Osteoblast (primary cell): ENCODE measurements at places on chromosomes 3 and 15.

GRCh38 chr3:45683417-45684326 lies 5.5 kb upstream of the SACM1L start:
- H3K4me3 ChIP-seq = no peak overlapping the region
- no peaks in the 10 kb centered on the region for H3K27me3 ChIP-seq
- H3K36me3 ChIP-seq = peaks cover 15% of the 10 kb centered on the region
- DNase-seq = no peak
- peaks cover 14% of the 10 kb centered on the region for H3K4me1 ChIP-seq
- no peak overlapping the region for H3K27ac ChIP-seq

- peaks cover 13% of the 10 kb centered on the region for H3K4me1 ChIP-seq
- DNase-seq = peak; percentile 26
- no peak overlapping the region for H3K27ac ChIP-seq
- peak overlapping the region; percentile 88 for H3K4me3 ChIP-seq
- H3K36me3 ChIP-seq = no peaks in the 10 kb centered on the region
These were observed 433 bp upstream of the MITF start for GRCh38 chr3:69738859-69739203.

DNA sequence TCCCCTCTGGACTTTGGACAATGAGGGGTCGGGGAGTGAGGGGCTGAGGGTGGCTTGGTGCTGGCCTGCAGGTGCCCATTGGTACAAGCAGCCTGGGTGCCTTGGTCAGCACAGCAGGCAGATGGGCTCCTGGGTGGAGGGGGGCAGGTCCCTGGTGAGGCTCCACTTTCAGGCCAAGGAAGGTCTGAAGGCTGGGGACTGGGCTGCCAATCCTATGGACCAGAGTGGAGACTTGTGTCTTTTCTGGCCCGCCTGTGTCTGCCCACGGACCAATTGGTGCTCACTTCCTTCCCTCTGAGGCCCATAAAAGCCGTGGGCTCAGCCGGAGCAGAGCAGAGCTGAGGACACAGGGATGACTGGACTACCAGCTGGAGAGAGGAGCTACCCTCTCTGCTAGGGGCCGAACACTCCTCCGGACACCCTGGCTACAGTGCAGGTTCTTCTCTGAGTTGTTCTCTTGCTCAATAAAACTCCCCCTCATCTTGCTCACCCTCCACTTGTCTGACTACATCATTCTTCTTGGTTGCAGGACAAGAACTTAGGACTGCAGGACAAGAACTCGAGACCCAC lies 31.9 kb upstream of the IREB2 start:
- H3K4me3 ChIP-seq = no peak overlapping the region
- no peaks in the 10 kb centered on the region for H3K4me1 ChIP-seq
- H3K27ac ChIP-seq = no peak overlapping the region
- DNase-seq = no peak
- no peaks in the 10 kb centered on the region for H3K36me3 ChIP-seq
- peaks cover 17% of the 10 kb centered on the region for H3K27me3 ChIP-seq

GRCh38 chr3:113629584-113630421 lies 66.6 kb downstream of the USF3 start:
- peaks cover 12% of the 10 kb centered on the region for H3K27me3 ChIP-seq
- DNase-seq = no peak
- no peaks in the 10 kb centered on the region for H3K36me3 ChIP-seq
- H3K27ac ChIP-seq = no peak overlapping the region

GRCh38 chr3:49554633-49555265 lies 472 bp downstream of the BSN start:
- no peak overlapping the region for H3K27ac ChIP-seq
- peaks cover 17% of the 10 kb centered on the region for H3K27me3 ChIP-seq
- peak overlapping the region; percentile 58 for H3K4me3 ChIP-seq

DNA sequence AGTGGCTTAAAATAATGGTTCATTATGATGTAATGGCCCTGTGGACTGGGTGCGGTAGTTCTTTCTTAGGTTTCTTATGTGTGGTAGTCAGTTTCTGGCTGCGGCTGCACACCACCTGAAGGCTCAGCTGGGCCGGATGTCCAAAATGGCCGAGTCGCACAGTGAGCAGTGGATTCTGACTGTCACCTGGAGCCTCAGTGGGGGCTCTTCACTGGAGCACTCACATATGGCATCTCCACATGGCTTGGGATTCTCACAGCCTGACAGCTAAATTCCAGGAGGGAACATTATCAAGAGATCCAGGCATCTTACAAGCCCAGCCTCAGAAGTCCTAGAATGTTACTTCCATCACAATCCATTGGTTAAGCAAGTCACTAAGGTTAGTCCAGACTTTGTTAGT lies 26.8 kb upstream of the ALDH1L1 start:
- no peak overlapping the region for H3K4me3 ChIP-seq
- H3K27me3 ChIP-seq = no peaks in the 10 kb centered on the region
- peaks cover 27% of the 10 kb centered on the region for H3K4me1 ChIP-seq
- no peak for DNase-seq
- no peak overlapping the region for H3K27ac ChIP-seq

- H3K4me3 ChIP-seq = no peak overlapping the region
- DNase-seq = peak; percentile 22
- H3K36me3 ChIP-seq = no peaks in the 10 kb centered on the region
- no peaks in the 10 kb centered on the region for H3K4me1 ChIP-seq
- no peaks in the 10 kb centered on the region for H3K27me3 ChIP-seq
These were observed 877.1 kb downstream of the PDCD6IP start for GRCh38 chr3:34675383-34676120.

- peaks cover 10% of the 10 kb centered on the region for H3K4me1 ChIP-seq
- no peak overlapping the region for H3K4me3 ChIP-seq
- no peaks in the 10 kb centered on the region for H3K36me3 ChIP-seq
- DNase-seq = no peak
These were observed 30.1 kb upstream of the SLC24A5 start for GRCh38 chr15:48090666-48091065.

- H3K36me3 ChIP-seq = no peaks in the 10 kb centered on the region
- H3K27me3 ChIP-seq = no peaks in the 10 kb centered on the region
- peaks cover 2% of the 10 kb centered on the region for H3K4me1 ChIP-seq
- no peak for DNase-seq
- H3K27ac ChIP-seq = no peak overlapping the region
These were observed 98.5 kb downstream of the ITPR1 start for GRCh38 chr3:4591669-4592068.

- H3K36me3 ChIP-seq = no peaks in the 10 kb centered on the region
- DNase-seq = no peak
- H3K4me1 ChIP-seq = peaks cover 5% of the 10 kb centered on the region
- no peak overlapping the region for H3K4me3 ChIP-seq
These were observed 22.5 kb upstream of the ROPN1 start for GRCh38 chr3:124014366-124014942.
